ENCODE measurements at places on chromosomes 4 and X. TPM values are rescaled to one million over a fixed set of nuclear protein-coding genes. Genes with fewer than 3 reads are reported as not detected.

- no peak for DNase-seq
Measured at GRCh38 chr4:73528171-73528570, 46.6 kb downstream of the AFM start.

DNA sequence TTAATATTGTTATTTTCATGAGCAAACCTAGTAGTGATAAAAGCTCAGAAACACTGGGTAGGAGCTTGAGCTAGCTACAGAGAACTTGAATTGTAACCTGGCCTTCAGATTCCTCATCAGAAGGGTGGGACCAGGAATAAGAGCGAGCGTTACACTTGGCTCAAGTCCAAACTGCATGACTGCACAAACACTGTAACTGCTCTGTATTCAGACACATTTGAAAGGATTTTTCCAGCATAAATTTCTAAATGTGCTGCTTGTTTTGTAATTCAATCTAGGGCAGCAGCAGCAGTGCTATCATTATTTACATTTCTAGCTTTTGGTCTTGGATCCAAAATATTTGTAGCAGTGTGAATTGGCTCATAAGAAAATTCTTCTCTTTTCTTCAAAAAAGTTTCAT is 133.0 kb upstream of the TMLHE start:
- DNase-seq: no peak

DNA sequence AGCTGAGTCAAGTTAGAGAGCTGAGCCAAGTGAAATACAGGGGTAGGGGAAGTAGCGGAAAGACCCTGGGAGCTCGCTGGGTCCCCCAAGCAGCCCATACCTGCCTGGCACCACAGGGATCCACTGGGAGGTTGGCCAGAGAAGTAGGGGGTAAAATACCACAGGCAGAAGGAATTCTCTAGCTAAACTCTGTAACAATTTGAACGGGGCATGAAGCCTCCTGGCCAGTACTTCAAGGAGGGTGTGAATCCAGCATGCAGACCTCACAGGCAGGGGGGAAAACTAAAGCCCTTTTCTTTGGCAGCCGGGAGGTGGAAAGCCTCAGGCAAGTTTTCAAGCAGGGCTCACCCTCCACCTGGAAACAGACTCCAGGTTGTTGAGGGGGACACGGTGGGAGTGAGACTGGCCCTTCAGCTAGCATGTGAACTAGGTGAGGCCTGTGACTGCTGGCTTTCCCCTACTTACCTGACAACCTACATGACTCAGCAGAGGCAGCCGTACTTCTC is 3.7 kb upstream of the UGT2A1 start:
- DNase-seq: no peak

GRCh38 chr4:74543231-74543781 is 98.4 kb downstream of the AREG start:
- no peak for DNase-seq

GRCh38 chrX:53494436-53494835 is 60.3 kb upstream of the HSD17B10 start:
- DNase-seq: no peak

DNA sequence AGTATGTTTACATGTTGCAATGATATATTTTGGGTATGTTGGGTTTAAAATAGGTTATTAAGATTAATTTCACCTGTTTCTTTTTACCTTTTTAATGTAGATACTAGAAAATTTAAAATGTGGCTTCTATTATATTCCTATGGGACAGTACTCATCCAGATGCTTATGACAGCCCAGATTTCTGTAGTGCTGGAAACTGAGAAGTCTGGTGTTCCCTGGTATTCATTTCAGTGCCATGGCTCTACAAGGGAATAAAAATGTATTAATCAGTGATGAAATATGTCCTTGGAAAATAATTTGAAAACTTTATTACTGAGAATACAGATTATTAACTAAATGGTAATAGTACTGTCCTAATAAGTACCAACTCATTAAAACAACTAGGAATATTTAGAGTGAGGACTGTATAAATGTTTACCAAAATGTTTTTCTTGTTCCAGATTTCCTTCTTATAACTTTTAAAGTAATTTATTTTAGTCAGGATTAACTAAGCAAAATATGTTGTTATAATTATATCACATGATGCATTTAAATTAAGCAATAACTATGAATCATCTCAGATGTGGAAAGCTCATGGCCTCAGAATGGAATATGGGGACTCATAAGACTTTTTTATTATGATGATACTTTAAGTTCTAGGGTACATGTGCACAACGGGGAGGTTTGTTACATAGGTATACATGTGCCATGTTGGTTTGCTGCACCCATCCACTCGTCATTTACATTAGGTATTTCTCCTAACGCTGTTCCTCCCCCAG is 25.3 kb downstream of the ARHGAP24 start:
- no peak for DNase-seq

DNA sequence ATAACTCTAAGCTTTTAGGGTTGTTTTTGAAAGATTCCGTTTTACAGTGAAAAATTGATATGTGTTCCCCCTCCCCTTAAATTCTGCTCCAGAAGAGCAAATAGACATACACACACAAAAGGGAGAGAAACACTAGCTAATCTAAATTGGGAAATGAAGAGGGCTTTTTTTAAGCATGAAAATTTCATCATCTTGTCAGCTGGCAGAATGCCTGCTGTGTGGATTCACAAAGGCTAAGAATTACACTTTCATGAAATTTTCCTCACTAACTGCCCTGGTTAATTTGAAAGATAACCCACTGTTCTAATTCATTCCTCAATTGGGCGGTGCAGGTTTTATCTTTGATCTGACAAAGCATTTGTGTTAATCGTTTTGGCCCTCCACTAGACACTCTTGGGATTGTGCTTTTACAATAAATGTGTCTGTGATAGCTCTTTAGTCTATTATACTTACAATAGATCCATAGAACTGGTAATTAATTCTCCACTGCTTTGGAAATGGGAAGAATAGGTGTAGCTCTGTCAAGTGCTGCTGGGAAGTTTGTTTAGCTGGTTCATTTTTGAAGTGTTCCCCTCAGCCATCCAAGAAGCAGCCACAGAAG is 152.9 kb downstream of the POLA1 start:
- no peak for DNase-seq

Gene SORCS2
- total RNA-seq: 2.2 TPM

- DNase-seq: no peak
Measured at GRCh38 chrX:20197641-20198210, 56.1 kb upstream of the EIF1AX start.

- DNase-seq: no peak
Measured at GRCh38 chr4:56425518-56425917, 9.9 kb downstream of the PPAT start.

GRCh38 chr4:8019396-8020365 is 80.0 kb upstream of the AFAP1 start:
- DNase-seq: no peak

Gene CHIC1
- total RNA-seq: 7.6 TPM

Gene CT45A1
- not detected for total RNA-seq
